ENCODE measurements at places on chromosomes 3 and 15. TPM values are rescaled to one million over a fixed set of nuclear protein-coding genes. Genes with fewer than 3 reads are reported as not detected.

The LRRC2 gene
- 7.8 TPM for total RNA-seq

The PLSCR4 gene
- total RNA-seq = 7.6 TPM

The DOCK3 gene
- total RNA-seq = 42.6 TPM

The CNTN4 gene
- 56.9 TPM for total RNA-seq

The LHFPL4 gene
- total RNA-seq = 48.4 TPM

The VGLL3 gene
- total RNA-seq = 1.7 TPM

The CYP1A2 gene
- total RNA-seq = not detected

The MEX3B gene
- total RNA-seq = 96.4 TPM

The AADACL2 gene
- not detected for total RNA-seq
